ENCODE measurements at places on chromosomes 4 and X. TPM values are rescaled to one million over a fixed set of nuclear protein-coding genes. Genes with fewer than 3 reads are reported as not detected.

Gene ASB12
- 0.78 TPM for total RNA-seq

Gene ZMAT1
- 0.87 TPM for total RNA-seq

Gene ZNF157
- total RNA-seq: 0.31 TPM

Gene EPGN
- not detected for total RNA-seq

Gene SSX4
- total RNA-seq: 0.26 TPM

Gene PCSK1N
- 1.6 TPM for total RNA-seq

Gene TLL1
- 0.31 TPM for total RNA-seq

Gene RGS12
- 18.7 TPM for total RNA-seq

Gene PDZD4
- total RNA-seq: 73.0 TPM

Gene ARHGAP6
- total RNA-seq: 2.0 TPM

Gene CTAG1B
- not detected for total RNA-seq

Gene USP17L27
- not detected for total RNA-seq

Gene GAGE12J
- total RNA-seq: not detected

Gene ZFYVE28
- 5.7 TPM for total RNA-seq

Gene SSX2
- total RNA-seq: not detected

Gene WDR19
- 7.1 TPM for total RNA-seq

Gene SORBS2
- 7.3 TPM for total RNA-seq

Gene NKX3-2
- 0.52 TPM for total RNA-seq

Gene PLXNB3
- not detected for total RNA-seq

Gene HHIP
- 0.52 TPM for total RNA-seq

Gene AKAP17A
- total RNA-seq: 76.2 TPM

Gene LINC00632
- 17.9 TPM for total RNA-seq

Gene UTP3
- total RNA-seq: 12.3 TPM

Gene SSX4B
- 0.26 TPM for total RNA-seq

Gene CENPVL1
- total RNA-seq: 1.3 TPM

Gene SERTM2
- total RNA-seq: 0.30 TPM

Gene SRP72
- total RNA-seq: 84.6 TPM

Gene MAGEA12
- total RNA-seq: not detected

Gene IL1RAPL2
- total RNA-seq: 0.03 TPM

Measured in H7 (cell line).